ENCODE measurements at places on chromosomes 1 and 21.

DNA sequence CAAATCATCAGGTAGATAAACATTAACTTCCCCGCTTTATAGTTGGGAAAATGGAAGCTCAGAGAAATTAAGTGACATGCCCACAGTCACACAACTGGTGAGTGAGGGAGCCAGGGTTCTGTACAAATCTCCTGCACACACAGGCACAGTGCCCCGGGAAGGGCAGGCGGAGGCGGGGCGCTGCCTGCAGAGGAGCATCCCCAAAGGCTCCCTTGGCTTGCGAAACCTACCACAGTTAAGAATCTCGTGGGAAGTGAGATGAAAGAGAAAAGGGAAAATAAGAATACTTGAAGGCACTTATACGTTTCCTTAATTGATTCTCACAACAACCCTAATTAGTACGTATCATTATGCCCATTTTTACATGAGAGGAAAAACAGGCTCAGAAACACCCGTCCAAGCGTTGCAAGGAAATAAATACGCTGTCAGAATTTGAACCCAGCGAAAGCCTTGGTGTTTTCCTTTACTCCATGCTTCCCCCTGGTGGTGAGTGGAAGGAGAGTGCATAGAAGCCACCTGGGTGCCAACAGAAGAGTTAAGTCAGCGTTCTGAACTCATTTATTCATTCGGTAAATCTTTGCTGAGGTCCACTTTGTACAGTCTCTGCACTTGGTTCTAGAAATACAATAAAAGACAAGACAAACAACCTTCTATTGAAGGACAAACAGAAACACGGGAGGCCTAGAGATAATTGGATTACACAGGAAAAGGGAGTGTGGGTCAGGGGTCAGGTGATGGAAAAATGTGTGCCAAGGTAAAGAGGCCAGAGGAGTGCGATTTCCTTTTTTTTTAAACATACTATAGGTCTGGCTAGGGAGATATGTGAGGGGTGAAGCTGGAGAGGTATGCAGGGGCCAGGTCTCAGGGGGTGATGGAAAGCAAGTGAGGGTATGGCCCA, 28.4 kb downstream of the ACP6 start:
- DNase-seq: peak; percentile 20

GRCh38 chr1:5640845-5641244, 351.4 kb downstream of the NPHP4 start:
- DNase-seq: no peak

GRCh38 chr1:79497193-79497773, 490.8 kb upstream of the ADGRL4 start:
- DNase-seq: peak; percentile 44

DNA sequence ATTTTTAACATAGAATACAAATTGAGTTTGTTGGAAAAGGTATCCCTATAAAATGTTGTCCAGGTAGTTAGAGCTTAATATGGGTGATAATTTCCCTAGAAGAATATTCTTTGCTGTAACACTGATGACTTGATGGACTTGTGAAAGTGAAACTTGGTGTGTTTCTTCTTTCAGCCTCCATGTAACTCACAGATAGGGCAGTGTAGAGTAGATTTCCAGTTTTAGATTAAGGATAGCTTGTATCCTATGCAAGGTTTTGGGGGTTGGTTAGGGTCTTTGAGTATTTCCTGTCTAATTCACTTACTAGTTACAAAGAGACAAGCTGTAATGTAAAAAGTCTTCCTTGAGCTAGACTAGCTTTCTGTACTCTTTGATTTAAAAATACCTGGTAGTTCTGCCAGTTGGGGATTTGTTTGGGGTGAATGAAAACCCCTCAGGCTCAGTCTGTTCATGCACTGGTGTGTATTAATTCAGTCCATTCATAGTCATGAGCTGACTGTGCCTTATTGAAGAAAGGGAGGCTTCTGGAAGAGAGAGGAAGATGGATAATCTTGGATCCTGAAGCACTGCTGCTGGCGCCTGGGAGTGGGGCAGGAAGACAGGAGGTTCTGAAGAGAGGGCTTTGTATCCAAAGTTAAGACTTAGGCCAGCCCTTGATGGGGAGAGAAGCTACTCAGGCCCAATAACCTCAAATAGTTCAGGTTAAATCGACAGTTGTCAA, 83.6 kb downstream of the CAMTA1 start:
- DNase-seq: no peak

DNA sequence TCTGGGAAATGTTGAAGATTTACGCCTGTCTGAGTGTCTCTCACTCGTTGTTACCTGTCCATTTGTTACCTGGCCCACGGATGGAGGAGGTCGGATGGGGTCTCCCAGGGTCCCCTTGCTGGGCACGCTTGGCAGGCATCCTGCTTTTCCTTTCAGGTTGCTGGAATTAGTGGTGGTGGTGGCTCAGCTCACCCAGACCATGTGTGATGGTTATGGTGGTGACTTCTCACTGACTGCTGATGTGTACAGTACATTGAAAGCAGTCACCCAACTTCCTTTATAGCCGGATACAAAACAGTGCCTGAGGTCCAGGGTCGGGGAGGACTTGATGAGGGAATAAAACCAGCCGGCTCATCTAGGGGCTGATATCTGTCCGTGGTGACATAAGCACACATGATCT, 19.5 kb downstream of the MAPKAPK2 start:
- DNase-seq: no peak

- DNase-seq: no peak
These were observed 45.1 kb upstream of the MUTYH start for GRCh38 chr1:45385302-45385701.

DNA sequence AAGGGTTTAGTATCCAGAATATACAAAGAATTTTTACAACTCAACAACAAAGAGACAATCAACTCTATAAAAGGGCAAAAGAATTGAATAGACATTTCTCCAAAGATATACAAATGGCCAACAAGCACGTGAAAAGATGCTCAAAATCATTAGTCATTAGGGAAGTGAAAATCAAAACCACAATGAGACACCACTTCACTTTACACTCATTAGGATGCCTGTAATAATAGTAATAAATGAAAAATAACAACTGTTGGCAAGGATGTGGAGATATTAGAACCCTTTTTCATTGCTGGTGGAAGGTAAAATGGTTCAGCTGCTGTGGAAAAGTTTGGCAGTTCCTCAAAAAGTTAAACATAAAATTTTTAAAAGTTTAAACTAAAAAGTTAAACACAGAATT, 7.0 kb upstream of the ABCD3 start:
- no peak for DNase-seq

- no peak for DNase-seq
These were observed 37.1 kb downstream of the TMED5 start for GRCh38 chr1:93143136-93143535.
